ENCODE measurements at places on chromosomes 16 and 17.

GRCh38 chr16:84547546-84548061, 43.1 kb upstream of the MEAK7 start:
- DNase-seq: no peak

DNA sequence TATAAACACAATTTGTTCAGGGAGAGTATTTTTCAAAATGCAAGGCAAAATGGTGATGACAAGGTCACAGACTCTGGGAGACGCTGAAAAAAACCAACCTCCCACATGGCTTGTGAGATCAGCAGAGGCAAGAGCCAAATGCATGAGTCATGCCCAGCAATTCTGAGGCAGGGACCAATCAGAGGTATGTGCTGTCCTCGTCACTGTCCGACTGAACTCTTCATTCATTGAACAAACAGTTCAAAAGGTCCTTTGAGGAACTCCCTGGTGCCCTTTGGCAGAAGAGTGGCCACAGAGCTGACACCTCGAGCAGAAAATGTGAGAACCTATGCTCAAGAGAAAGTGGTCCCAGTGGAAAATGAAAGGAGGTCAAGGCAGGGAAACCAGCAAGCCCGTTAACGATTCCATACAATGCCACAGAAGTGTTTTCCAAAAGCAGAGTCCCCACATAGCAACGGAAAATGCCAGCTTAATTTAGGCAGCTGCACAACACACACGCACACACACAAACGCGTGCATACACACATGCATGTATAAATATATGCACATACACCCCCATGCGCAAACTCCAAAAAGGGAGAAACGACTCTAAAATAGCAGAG, 50.9 kb downstream of the CDH11 start:
- no peak for DNase-seq

DNA sequence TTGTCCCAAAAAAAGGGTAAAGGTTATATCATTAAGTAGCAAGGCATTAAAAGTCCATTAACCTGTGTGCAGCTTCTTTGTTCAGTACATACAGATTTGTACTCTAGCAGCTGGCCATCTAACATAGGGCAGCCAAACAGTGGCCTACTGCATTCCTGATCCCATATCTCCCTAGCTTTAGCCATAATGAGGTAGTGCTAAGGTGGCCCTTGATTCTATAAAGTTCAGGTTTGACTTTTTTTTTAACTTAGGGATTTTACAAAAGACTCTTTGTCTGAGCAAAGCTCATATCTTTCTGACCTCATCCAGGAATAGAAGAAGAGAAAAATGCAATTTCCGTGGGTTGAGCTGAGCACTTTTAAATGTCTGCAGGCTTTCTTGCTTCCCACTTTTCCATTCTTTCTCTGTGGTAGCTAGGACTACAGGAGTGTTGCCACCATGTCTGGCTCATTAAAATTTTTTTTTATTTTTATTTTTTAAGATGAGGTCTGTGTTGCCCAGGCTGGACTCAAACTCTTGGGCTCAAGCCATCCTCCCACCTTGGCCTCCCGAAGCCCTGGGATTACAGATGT, 19.5 kb upstream of the CDC6 start:
- no peak for DNase-seq

- no peak for DNase-seq
Measured at GRCh38 chr17:4648741-4649140, 7.3 kb upstream of the ALOX15 start.

DNA sequence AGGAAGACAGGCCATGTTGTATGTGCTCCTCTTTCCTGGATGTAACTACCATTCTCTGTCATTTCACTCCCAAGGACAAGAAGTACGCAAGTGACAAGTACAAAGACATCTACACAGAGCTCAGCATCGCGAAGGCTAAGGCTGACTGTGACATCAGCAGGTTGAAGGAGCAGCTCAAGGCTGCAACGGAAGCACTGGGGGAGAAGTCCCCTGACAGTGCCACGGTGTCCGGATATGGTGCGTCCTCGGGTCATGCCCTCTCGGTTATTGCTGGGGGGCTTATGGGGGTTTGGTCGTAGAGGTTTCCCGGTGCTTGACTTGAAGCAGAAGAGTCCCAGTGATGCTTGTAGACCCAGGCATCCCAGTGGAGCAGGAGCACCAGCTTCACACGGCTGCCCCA, 29.0 kb downstream of the PLD6 start:
- no peak for DNase-seq

DNA sequence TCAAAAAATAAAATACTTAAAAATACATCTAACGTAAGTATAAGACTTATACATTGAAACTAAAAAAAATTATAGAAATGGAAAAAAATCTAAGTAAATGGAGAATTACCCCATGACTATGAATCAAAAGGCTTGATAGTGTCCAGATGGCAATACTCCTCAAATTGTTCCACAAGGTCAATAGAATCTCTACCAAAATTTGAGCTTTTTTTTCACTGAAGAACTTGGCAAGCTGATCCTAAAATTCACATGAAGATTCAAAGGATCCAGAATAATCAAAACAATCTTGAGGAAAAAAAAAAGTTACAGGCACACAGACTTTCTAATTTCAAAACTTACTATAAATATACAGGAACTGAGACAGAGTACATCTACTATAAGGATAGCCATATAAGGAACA, 448.4 kb upstream of the CDH11 start:
- DNase-seq: no peak

- DNase-seq: no peak
Measured at GRCh38 chr16:24853830-24854229, 8.1 kb downstream of the SLC5A11 start.
